Activated CD4-positive, alpha-beta T cell treated with anti-CD3 and anti-CD28 coated beads, Interleukin-2, Interleukin-6, amounts not matched to agents 100 ng/mL and 50 ng/mL, durations not matched to agents 16 hours and 8 hours (primary cell): ENCODE measurements at places on chromosomes 6 and 20.
A peak's percentile ranks its signal among the peaks of the same experiment; 100 is the strongest.

DNA sequence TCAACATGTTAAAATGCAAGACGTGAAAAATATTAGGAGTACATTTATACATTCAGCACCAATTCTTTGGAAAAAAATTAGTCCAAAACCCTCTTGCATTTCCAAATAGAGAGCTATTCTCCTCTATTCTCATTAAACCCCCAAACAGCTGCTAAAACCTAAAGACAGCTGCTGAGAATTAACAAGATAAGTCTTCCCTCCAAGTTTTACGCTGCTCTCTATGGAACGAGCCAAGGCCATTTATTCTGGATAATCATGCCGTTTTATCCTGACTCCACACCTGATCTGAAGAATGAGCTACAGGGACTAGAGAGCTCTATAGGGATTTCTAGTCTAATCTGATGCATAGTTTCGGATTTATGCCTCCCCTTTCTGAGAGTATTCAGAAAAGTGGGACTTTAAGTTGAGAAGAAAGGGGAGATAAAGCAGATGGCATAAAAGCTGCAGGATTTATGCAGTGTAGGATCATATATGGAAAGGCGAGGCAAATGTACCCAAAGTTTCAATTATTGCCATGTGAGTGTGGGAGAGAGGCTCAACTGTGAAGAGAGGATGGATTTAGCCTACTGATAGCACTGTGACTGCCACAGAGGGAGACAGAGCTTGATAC, 64.7 kb upstream of the HS3ST5 start:
- no peak for DNase-seq

- DNase-seq: no peak
Measured at GRCh38 chr6:29021434-29021833, 16.3 kb upstream of the ZNF311 start.

GRCh38 chr6:142756215-142756630, 188.8 kb downstream of the HIVEP2 start:
- DNase-seq: peak; percentile 4

GRCh38 chr6:34333858-34334257, 58.6 kb downstream of the NUDT3 start:
- no peak for DNase-seq

DNA sequence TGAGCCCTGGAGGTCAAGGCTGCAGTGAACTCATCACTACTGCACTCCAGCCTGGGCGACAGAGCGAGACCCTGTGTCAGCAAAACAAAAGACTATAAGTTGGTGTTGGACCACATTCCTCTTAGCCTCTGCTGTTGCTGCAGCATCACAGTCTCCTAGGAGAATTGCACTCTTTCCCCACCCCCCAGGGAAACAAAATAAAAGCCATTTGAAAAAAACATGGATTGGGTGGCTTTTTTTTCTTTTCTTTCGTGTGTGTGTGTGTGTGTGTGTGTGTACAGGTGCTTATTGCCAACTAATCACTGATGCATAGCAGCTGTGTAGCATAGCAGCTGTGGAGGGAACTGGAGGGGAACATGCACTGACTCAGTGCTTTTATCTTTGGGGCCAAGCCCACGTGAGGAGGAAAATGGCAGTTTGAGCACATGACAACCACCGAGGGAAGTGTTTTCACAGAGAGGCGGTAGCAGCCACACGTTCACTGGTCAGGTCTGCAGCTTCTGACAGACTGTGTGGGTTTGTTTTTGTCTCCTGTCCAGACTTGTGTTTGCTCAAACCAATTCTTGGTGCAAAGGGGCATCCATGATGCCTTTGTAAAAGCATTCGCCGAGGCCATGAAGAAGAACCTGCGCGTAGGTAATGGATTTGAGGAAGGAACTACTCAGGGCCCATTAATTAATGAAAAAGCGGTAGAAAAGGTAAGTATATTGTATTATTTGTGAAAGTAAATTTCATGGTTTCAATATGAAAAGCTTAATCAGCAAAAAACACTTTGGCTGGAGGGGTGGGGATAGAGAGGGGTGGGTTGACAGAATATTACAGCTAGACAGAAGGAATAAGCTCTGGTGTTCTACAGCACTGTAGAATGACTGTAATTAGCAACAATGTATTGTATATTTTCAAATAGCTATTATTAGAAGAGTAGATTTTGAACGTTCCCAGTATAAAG, 27.7 kb downstream of the ALDH5A1 start:
- DNase-seq: no peak

DNA sequence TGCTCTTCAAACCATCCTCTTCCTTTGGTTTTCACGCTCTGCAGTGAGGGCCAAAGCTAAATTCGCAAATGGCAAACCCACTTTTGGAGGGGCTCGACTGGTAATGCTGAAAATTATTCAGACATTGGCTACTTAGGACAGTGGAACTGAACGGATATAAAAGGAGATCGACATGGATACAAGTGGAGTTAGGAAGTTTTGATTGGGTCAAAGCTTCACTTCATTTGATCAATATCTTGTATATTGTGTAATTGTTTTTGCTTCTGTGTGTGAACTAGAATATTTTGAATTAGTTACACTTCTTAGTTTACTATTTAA, 1.2 kb downstream of the FAM8A1 start:
- no peak for DNase-seq

DNA sequence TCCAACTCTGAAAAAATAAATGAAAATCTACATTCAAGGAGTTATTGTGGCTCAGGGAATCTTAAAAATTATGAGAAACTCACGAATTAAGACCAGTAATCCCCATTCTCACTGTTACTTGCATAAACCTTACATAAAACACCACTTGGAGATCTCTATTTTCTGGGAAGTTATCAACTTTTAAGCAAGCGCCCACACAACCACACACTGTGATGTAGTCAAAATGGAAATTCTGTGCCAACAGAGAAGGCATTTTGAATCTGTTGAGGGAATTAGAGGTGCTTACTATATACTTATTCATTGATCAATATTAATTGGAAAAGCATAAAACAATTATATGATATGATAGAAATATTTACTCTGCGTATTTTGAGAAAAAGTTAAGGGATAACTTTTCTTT, 58.7 kb downstream of the HAO1 start:
- DNase-seq: no peak

GRCh38 chr6:8983202-8983688, 547.9 kb upstream of the SLC35B3 start:
- DNase-seq: peak; percentile 71

DNA sequence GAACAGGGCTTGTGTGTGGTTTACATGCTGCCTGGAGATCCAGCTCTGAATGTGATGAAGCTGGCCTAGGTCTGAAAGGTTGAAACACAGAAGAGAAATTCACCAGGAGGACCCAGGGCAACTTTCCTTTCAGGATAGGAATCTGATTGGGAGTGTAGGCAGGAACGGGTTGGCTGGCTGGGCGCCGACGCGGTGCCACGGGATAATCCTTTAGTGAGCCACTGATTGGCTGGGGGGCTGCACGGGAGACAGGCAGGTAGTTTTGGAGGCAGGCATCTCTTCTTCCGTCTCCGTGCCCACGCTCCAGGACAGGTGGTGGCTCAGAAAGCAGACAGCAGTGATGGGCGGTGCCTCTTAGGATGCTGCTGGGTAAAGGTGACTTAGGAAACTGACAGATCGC, 294.6 kb downstream of the CDH4 start:
- no peak for DNase-seq

DNA sequence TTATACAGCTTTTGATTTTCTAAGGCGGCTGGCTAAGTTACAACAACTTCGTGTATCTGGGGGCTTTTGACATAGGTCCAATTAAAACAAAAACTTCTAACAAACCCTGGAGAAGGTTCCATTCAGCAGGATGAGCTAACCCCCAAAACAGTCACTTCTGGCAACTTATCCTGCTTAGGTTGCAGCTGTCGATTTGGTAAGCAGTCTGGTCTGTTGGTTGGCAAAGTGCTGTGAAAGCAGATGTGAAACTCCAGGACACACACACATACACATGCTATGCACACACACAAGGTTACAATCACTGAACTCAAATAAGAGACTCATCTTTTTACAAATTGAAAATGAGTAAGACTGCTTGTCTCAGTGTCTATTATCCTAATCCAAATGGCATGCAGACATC, 119.0 kb upstream of the STMND1 start:
- DNase-seq: no peak

DNA sequence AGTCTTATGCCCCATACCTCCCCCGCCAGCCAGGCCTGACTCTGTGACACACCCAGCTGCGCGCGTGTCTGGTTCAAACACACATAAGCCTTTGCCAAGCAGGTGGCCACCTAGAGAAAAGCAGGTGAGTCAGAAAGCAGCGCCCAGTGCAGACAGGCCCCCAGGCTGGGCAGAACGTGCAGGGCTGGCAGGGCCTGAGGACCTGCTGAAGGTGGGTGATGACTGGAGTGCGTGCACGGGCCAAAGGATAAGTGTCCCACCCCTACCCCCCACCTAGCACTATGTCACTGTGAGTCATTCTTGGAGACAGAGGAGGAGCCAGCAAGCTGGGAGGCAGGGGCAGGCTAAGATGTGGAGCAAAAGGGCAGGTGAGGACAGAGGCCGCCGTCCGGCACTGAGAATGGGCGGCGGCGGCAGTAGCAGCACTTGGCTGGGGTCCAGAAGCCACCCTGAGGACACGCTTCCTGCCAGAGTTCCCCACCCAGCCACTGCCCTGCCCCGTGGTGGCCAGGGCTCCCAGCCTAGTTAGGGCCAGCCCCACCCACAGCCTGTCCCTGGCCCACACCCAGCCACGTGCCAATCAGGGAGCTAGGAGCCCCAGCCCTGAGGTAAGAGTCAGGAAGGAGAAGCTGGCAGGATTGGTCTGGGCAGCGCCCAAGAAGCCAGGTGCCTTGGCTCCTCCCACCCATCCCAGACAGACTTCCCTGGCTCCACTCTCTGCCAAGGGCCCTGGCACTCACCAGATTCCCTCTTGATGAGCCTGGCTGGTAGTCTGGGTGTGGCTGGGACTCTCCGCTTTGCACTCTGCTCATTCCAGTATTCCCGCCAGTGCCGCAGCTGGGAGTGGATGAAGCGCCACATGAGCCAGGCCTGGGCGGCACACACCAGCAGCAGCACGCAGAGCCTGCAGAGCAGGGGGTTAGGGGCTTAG, 72.7 kb downstream of the TRAM2 start:
- no peak for DNase-seq

DNA sequence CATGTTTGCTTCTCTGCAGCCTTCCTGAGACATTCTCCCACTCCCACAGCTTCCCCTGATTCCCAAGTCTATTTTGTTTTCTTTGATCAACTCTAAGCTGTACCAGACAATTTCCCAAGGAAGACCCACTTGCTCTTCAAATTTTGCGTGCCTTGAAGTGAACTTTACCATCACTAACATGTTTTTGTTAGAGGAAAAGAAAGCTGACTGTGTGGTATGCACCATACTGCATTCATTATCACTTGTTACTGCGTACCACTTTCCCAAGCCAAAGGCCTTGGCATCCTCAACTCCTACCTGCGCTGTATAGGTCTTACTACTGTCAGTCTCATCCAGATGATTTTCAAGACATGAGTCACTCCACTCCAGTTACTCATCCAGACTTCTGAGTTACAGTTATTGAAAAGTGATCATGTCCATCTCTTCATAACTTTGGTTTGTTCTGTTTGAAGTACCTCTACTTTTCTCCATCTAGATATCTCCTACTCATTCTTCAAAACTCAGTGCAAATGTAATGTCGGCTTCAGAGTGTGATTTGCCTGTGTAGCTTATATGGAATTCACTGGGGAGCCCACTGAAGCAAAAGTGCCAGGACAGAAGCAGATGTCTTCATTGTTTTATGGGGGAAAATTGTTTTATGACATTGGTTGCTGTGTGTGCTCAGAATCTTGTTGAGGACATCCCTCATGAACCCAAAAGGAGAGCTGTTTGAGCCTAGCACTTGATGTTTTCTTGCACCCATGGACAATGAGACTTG, 5.2 kb downstream of the RPS12 start:
- peak; percentile 61 for DNase-seq

DNA sequence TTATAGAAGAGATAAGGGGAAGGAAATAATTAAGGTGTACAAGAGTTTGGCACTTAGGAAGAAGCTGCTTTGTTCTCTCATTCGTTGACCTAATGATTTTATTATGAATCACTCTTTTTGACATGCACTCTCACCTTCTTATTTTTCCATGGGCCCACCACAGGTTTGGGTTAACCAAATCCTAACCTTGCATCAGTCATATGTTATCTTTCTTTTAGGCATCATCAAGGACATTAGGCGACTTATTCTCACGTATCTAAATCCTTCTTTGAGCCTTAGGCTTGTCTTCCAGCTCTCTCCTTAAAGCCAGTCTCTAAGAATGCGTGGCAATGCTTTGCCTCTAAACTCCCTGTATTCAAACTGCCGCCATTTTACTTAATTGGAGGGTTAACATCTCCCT, 58.3 kb downstream of the TNFRSF21 start:
- DNase-seq: no peak

GRCh38 chr6:26268659-26269402, 96.2 kb upstream of the BTN3A2 start:
- peak; percentile 80 for DNase-seq

- no peak for DNase-seq
Measured at GRCh38 chr6:74431873-74432580, 736.0 kb downstream of the CD109 start.

DNA sequence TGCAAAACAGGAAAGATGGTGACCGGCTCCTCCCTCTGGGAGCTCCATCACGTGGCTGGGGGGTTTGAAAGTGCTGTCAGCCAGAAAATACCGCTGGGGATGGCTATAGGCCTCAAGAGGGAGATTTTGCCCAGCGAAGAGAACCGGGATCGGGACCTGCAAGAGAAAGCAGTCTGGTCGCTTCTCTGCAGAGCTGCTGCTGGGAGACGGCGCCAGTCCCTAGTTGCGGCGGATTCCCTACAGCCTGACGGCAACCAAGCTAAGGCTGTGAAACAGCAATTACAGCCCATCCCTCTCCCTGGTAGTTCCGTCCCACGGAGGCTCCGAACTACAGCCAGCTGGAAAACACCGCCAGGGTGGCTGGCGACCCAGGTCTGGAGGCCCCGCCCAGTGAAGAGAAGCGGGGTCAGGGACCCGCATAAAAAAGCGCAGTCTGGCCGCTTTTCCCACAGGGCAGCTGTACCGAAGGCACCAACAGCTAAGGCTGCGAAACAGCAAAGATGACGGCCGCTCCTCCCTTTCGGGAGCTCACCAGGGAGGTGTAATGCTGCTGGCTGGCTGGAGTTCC, 238.1 kb upstream of the IRAK1BP1 start:
- DNase-seq: no peak

GRCh38 chr6:2839195-2839981, 2.3 kb downstream of the SERPINB1 start:
- peak; percentile 21 for DNase-seq

- DNase-seq: no peak
Measured at GRCh38 chr6:2468601-2468955, 223.2 kb upstream of the GMDS start.

- no peak for DNase-seq
Measured at GRCh38 chr20:47164140-47164539, 192.4 kb downstream of the ZMYND8 start.

DNA sequence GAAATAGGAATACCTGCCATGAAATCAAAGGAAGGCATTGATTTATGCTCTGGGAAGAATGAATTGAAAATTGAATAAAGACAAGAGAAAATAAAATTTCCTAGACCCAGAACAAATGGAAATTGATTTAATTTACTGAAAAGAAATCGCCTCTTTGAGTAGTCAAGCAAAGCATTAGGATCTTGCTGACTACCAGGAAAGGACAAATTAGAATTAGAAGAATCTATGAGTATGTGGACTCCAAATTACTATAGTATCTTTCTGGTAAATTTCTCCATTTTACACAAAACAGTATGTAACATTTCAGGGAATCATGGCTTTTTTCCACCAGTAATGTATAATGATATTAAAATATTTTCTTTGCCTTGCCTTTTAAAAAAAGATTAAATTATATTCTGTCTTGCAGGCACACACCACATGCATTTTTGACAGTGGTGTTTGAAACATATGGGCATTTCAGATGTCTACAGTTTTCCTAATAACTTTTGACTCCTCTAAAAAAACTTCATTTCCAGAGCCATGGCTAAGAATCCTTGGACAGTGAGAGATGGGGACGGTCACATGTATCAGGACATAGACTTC, 768.7 kb upstream of the NRSN1 start:
- no peak for DNase-seq
